Fibroblast of lung (primary cell): ENCODE measurements at places on chromosomes 2 and 18. TPM values are rescaled to one million over a fixed set of nuclear protein-coding genes. Genes with fewer than 3 reads are reported as not detected.
A peak's percentile ranks its signal among the peaks of the same experiment; 100 is the strongest.

DNA sequence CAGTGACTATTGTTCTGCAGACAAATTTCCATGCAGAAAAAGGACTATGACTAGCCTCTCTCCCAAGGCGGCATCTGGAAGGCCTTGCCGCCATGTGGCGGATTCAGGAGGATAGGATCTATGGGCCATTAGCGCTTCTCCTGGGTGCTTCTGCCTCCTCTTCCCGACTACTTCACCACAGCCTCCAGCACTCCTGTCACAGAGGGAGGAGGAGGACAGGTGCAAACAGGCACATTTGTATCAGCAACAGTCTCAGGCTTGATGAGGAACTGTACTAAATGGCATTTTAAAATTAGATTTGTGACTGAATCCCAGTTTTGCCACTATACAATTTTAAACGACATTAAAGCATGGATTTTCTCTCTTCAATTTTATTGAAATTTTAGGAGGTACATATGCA is 114.9 kb downstream of the NOL10 start:
- no peaks in the 10 kb centered on the region for H3K27me3 ChIP-seq
- peaks cover 2% of the 10 kb centered on the region for H3K4me1 ChIP-seq
- peaks cover 6% of the 10 kb centered on the region for H3K36me3 ChIP-seq
- no peak overlapping the region for H3K4me3 ChIP-seq

DNA sequence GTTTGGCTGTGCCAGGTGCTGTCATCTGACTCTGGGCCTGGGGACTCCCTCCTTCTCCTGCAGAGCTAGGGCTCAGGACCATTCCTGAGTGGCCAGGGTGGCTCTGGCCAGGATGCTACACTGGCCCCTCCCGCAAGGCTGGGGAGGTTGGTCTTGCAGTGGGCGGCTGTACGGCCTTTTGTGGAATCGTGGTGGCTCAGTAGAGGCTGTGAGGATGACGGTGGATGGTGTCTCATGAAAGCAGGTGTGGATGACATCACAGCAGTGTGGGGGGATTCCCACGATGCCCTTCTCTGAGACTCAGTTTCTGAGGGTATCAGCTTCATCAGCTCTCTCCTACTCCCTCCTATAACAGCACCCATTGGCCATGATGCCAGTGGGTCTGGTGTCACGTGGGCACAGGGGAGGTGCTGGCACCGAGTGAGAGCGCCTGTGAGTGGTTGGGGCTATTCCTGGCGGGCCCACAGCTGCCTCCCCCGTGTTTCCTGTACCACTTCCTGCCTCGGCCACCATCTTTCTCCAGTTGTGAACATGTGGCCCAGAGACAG is 144.2 kb upstream of the HDAC4 start:
- no peak for DNase-seq
- H3K4me1 ChIP-seq: no peaks in the 10 kb centered on the region
- no peak overlapping the region for H3K27ac ChIP-seq
- no peak overlapping the region for H3K4me3 ChIP-seq
- no peaks in the 10 kb centered on the region for H3K27me3 ChIP-seq

GRCh38 chr18:41751652-41752051 is 203.4 kb upstream of the PIK3C3 start:
- H3K27me3 ChIP-seq: no peaks in the 10 kb centered on the region
- H3K4me3 ChIP-seq: no peak overlapping the region
- no peaks in the 10 kb centered on the region for H3K36me3 ChIP-seq
- no peak for DNase-seq

- H3K36me3 ChIP-seq: peaks cover 13% of the 10 kb centered on the region
- H3K4me1 ChIP-seq: peaks cover 12% of the 10 kb centered on the region
- peak; percentile 38 for DNase-seq
- H3K4me3 ChIP-seq: peak overlapping the region; percentile 70
- H3K27me3 ChIP-seq: no peaks in the 10 kb centered on the region
Measured at GRCh38 chr2:219175928-219176817, 552 bp downstream of the CNPPD1 start.

GRCh38 chr18:65755616-65756015 is 4.8 kb downstream of the CDH7 start:
- no peaks in the 10 kb centered on the region for H3K4me1 ChIP-seq
- no peak overlapping the region for H3K27ac ChIP-seq
- H3K36me3 ChIP-seq: no peaks in the 10 kb centered on the region
- no peak overlapping the region for H3K4me3 ChIP-seq

DNA sequence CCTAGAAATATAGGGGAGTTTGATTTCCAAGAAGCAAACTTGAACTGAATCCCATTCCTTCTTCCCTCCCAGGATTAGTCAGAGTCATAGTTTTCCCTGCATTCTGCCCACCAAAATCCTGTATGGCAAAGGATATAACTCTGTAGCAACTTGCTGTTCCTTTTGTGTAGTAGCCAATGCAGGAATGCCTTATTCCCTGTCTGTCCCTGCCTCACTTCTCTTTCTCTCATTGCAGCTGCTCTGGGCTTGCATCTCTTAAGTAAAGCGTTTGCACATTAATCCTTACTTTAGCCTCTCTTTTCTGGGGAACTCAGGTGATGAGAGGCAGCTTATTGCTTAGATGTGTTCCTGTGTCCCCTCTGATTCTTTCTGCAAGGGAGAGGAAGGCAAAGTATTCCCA is 333.1 kb upstream of the VWC2L start:
- H3K27ac ChIP-seq: no peak overlapping the region
- no peaks in the 10 kb centered on the region for H3K4me1 ChIP-seq
- DNase-seq: no peak
- no peaks in the 10 kb centered on the region for H3K36me3 ChIP-seq

DNA sequence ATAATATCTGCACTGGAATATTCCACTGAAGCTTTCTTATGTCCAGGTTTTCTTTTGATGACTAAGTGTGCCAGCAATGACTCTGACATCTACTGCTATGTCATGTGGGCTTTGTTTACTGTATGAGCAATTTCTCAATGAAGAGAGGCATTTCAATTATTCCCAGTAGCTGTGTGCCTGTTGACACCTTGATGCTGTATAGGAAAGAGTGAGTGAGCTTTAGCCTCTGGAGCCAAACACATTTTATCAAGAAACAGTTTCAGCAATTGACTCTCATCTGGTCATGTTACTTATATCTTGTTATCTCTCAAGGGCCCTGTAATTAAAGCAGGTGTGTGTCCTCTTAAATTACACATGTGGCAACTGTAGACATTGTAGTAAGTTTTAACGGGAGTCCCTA is 493.2 kb upstream of the FANCL start:
- DNase-seq: no peak
- no peaks in the 10 kb centered on the region for H3K4me1 ChIP-seq
- no peak overlapping the region for H3K4me3 ChIP-seq
- H3K27ac ChIP-seq: no peak overlapping the region
- H3K36me3 ChIP-seq: no peaks in the 10 kb centered on the region
- H3K27me3 ChIP-seq: no peaks in the 10 kb centered on the region

- H3K4me1 ChIP-seq: peaks cover 6% of the 10 kb centered on the region
- H3K36me3 ChIP-seq: no peaks in the 10 kb centered on the region
- peak; percentile 36 for DNase-seq
- H3K4me3 ChIP-seq: no peak overlapping the region
Measured at GRCh38 chr2:172673056-172673683, 62.5 kb upstream of the RAPGEF4 start.

GRCh38 chr2:129803871-129804270 is 175.6 kb upstream of the RAB6C start:
- H3K27ac ChIP-seq: no peak overlapping the region
- DNase-seq: no peak
- no peaks in the 10 kb centered on the region for H3K4me1 ChIP-seq

- H3K27ac ChIP-seq: no peak overlapping the region
- peaks cover under 1% of the 10 kb centered on the region for H3K27me3 ChIP-seq
- H3K4me1 ChIP-seq: no peaks in the 10 kb centered on the region
- no peaks in the 10 kb centered on the region for H3K36me3 ChIP-seq
- no peak overlapping the region for H3K4me3 ChIP-seq
Measured at GRCh38 chr18:74132201-74132600, 15.4 kb downstream of the FBXO15 start.

- H3K4me3 ChIP-seq: peak overlapping the region; percentile 21
- DNase-seq: peak; percentile 94
- peaks cover 27% of the 10 kb centered on the region for H3K4me1 ChIP-seq
- H3K36me3 ChIP-seq: peaks cover 3% of the 10 kb centered on the region
- no peaks in the 10 kb centered on the region for H3K27me3 ChIP-seq
Measured at GRCh38 chr2:144430722-144431391, 89.1 kb downstream of the ZEB2 start.

DNA sequence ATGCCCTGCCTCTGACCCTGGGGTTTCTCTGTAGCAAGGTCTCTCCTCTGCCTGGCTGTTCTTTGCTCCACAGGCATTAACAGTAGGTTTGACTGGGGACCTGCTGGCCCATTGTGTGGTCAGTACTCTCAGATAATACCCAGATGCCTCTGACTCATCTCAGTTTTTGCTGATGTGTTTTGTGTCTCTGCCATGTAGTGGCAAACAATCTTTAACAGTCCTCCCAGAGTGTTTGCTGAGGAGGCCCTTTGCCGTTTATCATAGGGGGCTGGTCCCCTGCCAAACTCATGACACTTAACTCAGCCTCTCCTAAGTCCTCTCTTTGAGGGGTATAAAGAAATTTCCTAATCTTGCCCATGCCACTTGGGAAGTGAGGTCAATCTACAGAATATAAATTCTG is 793.7 kb upstream of the FANCL start:
- no peaks in the 10 kb centered on the region for H3K4me1 ChIP-seq
- no peaks in the 10 kb centered on the region for H3K27me3 ChIP-seq
- H3K27ac ChIP-seq: no peak overlapping the region

- H3K4me1 ChIP-seq: no peaks in the 10 kb centered on the region
- no peaks in the 10 kb centered on the region for H3K27me3 ChIP-seq
- no peak overlapping the region for H3K4me3 ChIP-seq
- peak; percentile 81 for DNase-seq
- no peak overlapping the region for H3K27ac ChIP-seq
Measured at GRCh38 chr2:142315346-142315745, 184.5 kb upstream of the LRP1B start.

NYAP2 gene
- total RNA-seq: under 0.01 TPM in 1 of 2 replicates, not detected in the other

LINC00305 gene
- not detected in 2 replicates for total RNA-seq

IGFBP2 gene
- 32.6 and 36.3 TPM in 2 replicates for total RNA-seq

POTEI gene
- not detected in 2 replicates for total RNA-seq

C2orf80 gene
- total RNA-seq: not detected in 2 replicates

DNAH7 gene
- total RNA-seq: 0.77 and 0.99 TPM in 2 replicates

CFC1 gene
- not detected in 2 replicates for total RNA-seq

ATOH8 gene
- 19.0 and 19.2 TPM in 2 replicates for total RNA-seq

PPP1R1C gene
- total RNA-seq: 0.50 and 0.77 TPM in 2 replicates

ANKRD29 gene
- 4.1 and 6.9 TPM in 2 replicates for total RNA-seq
